Memory B cell (primary cell): ENCODE measurements at places on chromosomes 2 and 18.

- DNase-seq: no peak
These were observed 162.0 kb downstream of the LTBP1 start for GRCh38 chr2:33108483-33109443.

DNA sequence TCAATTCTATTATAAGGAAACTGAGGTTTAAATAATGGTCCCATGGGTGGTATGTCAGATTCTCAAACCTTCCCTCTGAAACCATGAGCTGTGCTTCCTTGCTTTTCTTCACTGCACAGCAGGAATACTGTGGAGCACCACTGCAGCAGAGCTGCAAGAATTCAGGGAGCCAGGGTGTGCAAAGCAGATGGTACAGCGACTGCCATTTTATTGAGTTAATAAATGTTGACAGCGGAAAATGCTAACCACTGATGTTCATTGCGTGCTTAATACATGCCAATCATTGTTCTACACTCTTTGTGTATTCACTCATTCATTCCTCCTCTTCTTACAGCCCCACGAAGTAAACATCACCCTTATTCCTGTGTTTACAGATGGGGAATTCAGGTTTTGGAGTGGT, 152.2 kb upstream of the THSD7B start:
- no peak for DNase-seq

DNA sequence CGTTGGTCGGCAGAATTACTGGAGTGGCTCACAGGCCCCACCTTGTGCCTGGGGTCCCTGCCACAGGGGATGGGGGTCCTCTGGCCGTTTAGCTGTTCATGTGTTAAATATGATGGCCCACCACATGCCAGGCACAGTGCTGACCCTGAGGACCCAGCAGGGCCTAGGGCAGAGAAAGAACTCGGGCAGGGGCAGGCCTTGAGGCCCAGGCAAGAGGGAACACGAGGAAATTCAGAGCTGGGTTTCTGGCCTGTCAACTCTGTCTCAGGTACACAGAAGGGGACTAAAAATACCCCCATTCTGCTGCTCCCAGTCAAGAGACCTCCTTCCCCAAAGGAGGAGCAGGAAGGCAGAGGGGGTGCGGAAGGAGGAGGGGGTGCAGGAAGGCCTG, 66.2 kb downstream of the DNMT3A start:
- no peak for DNase-seq

- DNase-seq: no peak
These were observed 29.5 kb downstream of the MARCO start for GRCh38 chr2:118971245-118972122.

GRCh38 chr2:191976436-191976835, 129.5 kb upstream of the CAVIN2 start:
- DNase-seq: no peak

DNA sequence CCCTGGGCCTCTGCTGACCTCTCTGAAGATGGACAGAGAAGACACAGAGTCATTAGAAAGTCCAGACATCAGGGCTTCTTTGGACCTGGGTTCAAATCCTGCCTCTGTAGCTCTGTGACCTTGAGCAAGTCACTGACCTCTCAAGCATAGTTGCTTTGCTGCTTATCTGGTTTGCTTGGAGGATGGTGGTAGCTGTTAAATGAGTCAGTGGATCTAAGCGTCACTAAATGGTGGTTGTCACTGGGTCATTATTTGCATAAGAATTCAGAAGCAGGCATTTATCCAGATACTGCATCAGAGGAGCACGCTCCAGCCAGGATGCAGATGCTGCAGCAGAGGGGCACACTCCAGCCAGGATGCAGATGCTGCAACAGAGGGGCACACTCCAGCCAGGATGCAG, 229.2 kb downstream of the GLI2 start:
- no peak for DNase-seq
